ENCODE measurements at places on chromosomes 1 and 21. TPM values are rescaled to one million over a fixed set of nuclear protein-coding genes. Genes with fewer than 3 reads are reported as not detected.

RYR2 gene
- 40.7 TPM for total RNA-seq

PPT1 gene
- 41.0 TPM for total RNA-seq

PLA2G2F gene
- total RNA-seq: not detected

TMEM269 gene
- total RNA-seq: 0.47 TPM

GREM2 gene
- 7.0 TPM for total RNA-seq

DNAJC6 gene
- total RNA-seq: 104 TPM

FAM72C gene
- total RNA-seq: 0.16 TPM

SPRR3 gene
- 1.6 TPM for total RNA-seq

CFAP107 gene
- total RNA-seq: not detected

All from occipital lobe (tissue), 3 donors.